ENCODE measurements at places on chromosomes 5 and 9.

DNA sequence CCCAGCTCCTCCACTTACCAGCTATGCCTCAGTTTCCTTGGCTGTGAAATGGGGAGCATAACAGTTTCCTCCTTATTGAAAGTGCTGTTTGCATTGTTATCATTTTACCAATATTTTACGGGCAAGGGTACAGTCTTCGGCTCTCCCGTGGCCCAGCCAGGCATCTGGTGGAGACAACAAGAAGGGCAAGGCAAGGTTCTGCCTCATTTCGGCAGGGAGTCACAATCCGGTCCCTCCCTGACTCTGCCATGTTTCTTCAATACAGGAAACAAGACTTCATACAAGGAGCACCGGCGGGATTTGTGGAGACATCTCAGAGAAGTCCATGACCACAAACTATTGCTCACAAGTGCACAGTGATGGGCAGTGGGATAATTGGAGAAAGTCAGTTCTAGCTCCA, 174.0 kb downstream of the FGF18 start:
- DNase-seq: no peak

DNA sequence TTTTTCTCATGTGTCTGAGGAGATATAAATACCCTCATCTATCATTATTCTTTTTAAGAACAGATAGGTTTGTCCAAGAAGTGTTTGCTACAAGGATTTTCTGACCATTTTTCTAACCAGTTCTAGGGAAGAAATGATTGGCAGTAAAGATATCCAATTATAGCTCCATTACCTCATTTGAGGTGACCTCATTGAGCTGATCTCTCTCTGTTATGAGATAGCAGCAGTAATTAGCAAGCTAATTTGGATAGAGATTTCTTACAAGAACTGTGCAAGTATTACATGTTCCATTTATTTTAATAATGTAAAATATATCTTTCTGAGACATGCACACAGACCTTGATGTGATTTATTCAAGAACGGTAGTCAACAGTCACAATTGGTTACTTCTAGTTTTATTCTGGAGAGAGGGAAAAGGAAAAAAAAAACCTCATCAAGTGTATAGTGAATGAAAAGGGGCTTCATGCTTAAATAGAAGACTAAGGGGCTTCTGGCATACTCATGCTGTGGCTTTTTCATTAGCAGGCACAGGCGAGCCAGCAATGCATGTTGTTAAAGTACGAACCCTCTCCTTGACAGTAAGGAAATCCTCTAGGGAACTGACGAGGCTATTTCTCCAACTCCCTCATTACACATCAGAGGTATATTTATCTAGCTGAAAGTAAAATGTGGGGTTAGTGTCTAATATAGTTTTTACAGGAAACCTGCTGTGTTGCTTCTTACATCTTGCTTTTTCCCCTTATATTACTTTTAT, 127.3 kb downstream of the NUDT12 start:
- DNase-seq: no peak

DNA sequence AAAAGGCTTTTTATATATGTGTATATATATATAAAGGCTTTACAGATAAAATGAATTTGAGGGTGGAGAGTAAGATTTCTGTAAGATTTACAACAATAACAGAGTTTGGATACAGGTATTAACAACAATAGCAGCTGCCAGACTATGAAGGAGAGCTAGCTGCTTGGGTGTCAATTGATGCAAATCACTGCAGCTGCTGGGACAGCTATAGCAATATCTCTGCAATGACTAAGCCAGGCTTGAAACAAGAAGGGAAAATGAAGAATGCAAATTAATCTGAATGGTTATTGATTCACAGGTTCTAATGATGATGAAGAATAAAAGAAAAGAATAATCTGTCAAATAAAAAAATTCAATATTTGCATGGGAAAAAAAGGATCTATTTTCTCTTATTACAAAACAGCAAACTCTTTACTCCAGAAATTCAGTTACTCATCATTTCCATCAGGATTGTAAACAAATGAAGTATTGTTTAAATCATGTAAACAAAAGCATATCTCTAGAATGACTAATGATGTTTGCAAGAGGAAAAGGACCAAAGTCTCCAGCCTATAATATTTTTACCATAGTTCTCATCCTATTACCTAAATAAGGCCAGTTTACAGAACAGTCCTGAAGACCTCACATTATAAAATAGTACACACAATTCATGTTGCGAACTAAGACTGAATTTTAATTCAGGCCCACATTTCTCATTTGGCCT, 219.0 kb downstream of the HTR1A start:
- DNase-seq: no peak

GRCh38 chr5:55665065-55665464, 47.1 kb downstream of the SLC38A9 start:
- no peak for DNase-seq

DNA sequence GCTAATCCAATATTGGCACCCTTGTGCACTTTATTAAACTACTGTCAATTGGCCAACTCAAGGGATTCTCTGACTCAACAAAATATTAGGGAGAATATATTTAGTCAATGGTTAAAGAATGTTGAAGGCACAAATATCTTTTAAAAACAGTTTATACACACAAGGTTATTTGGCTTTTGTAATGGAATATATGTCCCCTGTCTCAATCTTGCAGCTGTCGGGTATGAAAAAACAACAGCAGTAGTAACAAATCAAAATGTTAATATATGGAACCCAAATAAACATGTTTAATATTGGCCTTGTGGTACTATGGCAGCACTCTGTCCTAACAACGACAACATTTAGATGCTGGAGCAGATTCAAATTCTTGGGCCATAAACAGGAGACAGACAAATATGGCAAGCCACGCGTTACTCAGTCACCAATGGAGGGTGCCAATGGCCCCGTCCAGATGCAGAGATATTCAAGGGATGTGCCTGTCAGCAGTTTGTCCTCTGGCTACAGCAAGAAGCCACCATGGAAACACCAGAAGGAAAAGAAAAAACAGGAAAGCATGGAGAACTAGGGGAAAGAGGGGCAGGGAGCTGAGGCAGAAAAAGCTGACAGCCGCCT, 342.0 kb downstream of the NDUFS4 start:
- no peak for DNase-seq

- no peak for DNase-seq
Measured at GRCh38 chr9:116480700-116481099, 206.4 kb upstream of the TRIM32 start.
